ENCODE measurements at places on chromosomes 7 and 10.
A peak's percentile ranks its signal among the peaks of the same experiment; 100 is the strongest.

GRCh38 chr7:75945297-75946168, 30.6 kb downstream of the POR start:
- DNase-seq, result no peak

- DNase-seq, result no peak
Observed at GRCh38 chr7:38825721-38826440, 83.1 kb downstream of the VPS41 start.

DNA sequence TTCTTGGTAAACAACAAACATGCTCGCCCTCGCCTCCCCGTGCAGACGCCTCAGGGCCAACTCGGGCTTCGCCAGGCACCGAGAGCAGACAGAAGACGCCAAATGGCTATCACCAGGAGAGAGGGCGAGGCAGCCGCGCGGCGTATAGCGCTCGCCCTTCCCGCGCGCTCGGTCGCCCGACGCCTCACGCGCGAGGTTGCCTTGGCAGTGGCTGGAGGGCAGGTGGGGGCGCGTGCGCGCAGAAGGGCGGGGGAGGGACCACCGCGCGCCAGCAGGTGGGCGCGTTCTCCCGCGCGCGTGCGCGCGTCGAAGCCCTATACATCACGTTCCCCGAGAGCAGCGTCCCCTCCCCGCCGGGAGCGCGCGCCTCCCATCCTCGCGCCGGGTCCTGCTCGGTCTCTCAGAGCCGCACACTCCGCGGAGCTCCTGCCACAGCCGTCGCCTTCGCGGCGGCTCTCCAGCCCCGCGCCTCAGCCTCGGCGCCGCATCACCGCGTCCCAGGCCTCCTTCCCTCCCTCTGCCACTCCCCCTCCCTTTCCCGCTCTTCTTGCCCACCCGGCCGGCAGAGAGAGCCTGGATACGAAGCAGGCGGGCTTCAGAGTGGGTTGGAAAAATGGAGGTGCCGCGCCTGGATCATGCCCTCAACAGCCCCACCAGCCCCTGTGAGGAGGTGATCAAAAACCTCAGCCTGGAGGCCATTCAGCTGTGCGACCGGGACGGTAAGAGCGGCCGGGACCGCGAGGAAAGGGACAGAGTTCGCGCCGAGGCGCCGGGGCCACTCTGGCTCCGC, at the start of gene PHYHIPL:
TSS of gene PHYHIPL (plus strand) at position 403 of the 790 bp plus-strand sequence. CDS start at position 614, 211 bp downstream.
- peak; percentile 66 for DNase-seq

GRCh38 chr7:34939175-34939574, 98.1 kb downstream of the DPY19L1 start:
- DNase-seq, result no peak

GRCh38 chr7:85412912-85413311, 226.1 kb upstream of the SEMA3D start:
- no peak for DNase-seq

DNA sequence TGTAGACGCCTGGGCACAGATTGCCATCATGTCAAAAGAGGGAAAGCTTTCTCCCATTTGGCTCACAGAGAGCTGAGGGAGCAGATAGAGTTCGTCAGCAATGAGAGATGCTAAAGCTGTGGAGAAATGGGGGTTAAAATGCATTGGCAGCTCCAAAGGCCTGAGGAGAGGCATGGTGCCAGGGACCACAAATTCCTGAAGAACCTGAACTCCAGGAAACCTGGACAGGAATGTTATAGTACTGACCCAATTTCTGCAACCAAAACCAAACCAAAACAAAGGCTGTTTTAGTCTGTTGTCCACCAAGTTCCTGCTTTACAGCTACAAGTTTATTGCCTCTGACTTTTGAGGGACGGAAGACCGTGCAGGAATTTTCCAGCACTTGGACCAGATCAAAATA, 575.7 kb downstream of the REEP3 start:
- no peak for DNase-seq

DNA sequence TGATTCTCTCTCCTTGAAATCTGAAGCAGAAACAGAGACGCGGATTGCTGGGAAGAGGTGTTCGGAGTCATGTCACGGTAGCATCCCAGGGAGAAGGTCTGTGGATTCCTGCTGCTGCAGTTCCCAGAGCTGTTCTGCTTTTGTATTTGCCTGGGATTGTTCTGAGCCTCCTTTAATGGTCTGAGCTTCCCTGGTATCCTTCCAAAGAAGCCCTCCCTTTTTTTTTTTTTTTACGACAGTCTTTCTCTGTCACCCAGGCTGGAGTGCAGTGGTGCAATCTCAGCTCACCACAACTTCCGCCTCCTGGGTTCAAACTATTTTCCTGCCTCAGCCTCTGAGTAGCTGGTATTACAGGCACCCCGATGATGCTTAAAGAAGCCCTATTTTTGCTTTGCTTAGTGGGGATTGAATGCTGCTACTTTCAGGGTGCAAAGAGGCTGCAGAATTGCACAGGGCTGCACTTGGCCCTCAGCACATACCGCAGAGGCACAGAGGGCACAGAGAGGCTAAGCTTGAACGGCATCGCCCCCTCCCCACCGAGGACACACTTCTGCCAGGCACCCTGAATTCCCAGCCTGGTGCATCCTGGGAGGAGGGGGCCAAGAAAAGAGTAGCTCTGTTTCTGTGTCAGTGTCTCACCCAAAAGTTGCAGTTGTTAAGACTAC, 208.6 kb upstream of the GALNT17 start:
- no peak for DNase-seq

DNA sequence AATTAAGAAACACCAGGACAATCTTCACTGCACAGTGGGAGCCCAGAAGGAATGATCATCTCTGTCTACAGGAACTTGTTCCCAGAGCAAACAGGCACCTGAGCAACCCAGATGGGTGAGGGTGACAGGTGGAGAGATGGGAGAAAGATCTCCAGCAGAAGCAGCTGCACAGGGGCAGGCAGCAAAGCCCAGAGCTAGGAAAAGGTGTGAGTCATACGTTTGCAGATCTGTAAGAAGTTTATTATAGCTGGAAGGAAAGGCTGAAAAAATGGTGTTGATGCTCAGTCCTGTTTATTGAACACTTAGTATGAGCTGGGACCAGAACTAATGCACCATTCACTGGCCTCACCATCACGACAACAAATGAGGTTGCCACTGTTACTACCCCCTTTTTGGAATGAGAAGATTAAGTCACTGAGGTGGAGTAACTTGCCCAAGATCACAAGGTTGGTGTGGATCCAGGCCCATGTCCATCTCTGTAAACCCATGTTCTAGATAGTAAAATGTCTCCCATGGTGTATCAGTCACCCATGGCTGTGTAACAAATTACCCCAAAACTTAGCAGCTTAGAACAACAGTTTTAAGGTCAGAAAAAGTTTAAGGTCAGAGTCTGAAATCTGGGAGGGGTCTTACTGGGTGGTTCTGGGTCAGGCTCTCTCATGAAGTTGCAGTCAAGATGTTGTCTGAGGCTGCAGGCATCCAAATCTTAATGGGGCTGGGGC, 506.9 kb downstream of the RPS24 start:
- no peak for DNase-seq

DNA sequence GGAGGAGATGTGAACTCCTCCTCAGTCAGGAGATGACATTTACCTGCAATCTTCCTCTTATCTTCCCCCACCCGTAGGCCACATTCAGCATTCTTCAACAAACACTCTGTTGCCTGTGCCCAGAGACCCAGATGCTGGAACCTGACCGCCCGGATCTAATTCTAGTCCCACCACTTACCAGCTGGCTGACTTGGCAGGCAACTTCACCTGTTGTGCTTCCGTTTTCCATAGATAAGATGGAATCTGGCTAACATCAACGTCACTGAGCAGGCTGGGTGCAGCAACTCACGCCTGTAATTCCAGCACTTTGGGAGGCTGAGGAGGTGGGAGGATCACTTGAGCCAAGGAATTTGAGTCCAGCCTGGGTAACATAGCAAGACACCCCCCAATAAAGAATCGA, 21.3 kb upstream of the FXYD4 start:
- DNase-seq, result no peak

DNA sequence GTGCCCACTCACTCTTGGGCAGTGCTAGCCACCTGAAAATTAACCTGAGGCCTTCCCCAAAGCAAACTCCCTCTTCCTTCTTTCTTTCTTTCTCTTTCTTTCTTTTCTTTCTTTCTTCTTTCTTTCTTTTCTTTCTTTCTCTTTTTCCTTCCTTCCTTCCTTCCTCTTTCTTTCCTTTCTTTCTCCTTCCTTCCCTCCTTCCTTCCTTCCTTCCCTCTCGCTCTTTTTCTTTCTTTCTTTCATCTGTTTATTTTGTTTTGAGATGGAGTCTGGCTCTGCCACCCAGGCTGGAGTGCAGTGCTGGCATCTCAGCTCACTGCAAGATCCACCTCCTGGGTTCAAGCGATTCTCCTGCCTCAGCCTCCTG, 17.0 kb upstream of the KPNA7 start:
- DNase-seq, result no peak
